Upper lobe of right lung (tissue), 1 donor: ENCODE measurements at places on chromosomes 11 and 22.

DNA sequence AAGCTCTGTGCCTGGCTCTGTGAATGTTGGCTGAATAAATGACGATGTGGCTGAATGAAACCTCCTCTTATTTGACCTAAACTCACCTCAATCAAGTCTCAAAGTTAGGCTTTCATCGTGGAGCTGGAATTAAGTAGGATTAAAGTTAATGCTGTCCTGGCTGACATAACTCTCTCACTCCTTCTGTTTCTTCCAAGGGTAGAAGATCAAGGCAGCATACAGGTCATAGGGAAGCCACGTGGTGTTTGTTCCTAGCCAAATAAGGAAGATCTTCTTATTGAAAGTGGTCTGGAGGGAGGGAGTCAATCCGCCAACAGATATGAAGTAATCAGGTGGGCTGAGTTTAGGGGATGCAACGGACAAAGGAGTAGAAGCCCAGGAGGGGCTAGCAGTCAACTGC, 59.5 kb downstream of the TRIM29 start:
- peaks cover 7% of the 10 kb centered on the region for H3K27me3 ChIP-seq
- H3K27ac ChIP-seq: no peak overlapping the region
- H3K4me3 ChIP-seq: no peak overlapping the region
- DNase-seq: no peak

GRCh38 chr22:20867179-20868024, 8.6 kb downstream of the SNAP29 start:
- no peaks in the 10 kb centered on the region for H3K27me3 ChIP-seq
- no peak for DNase-seq
- H3K4me3 ChIP-seq: no peak overlapping the region
- peak overlapping the region; percentile 80 for H3K27ac ChIP-seq

DNA sequence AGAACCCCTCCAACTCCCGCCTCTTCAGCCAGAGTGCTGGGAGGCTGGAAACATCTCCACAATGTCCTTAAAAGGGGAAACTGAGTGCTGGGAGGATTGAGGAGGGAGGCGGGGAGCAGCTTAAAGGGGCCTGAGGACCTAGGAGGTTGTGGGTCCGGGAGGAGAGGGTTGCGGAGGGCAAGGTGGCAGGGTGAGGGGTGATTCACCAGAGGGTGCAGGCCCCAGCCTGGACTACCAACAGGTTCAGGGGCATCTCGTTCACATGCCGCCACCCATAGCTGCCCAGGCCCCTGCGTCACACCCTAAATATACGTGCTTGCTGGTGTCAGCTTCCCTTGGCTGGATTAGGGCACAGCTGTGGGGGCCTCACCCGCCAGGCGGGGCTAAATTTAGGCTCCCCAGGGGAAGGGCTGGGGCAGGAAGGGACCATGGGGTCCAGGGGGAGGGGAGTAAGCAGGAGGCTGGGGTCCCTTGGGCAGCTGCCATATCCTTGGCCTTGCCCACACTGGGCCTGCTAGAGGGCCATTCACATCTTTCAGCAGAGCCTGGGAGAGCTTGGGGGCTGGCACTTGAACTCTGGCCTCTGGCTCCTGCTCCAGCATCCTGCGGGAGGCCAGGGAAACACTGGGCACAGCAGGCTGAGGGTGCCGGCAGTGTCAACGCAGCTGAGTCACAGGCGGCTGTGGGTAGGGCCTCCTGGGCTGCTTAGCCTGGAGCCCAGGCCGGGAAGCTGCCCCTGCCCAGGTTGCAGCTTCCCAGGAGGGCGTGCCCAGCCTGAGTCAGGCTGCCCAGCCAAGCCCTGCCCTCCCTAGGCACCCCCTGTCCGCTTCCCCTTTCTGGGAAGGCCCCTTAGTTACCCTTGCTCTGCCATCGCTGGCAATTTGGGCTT, 1.3 kb downstream of the EHBP1L1 start:
- peak overlapping the region; percentile 66 for H3K4me3 ChIP-seq
- H3K36me3 ChIP-seq: peaks cover 29% of the 10 kb centered on the region
- H3K27me3 ChIP-seq: no peaks in the 10 kb centered on the region
- peak overlapping the region; percentile 84 for H3K27ac ChIP-seq
- peaks cover 42% of the 10 kb centered on the region for H3K4me1 ChIP-seq

- no peaks in the 10 kb centered on the region for H3K36me3 ChIP-seq
- no peaks in the 10 kb centered on the region for H3K27me3 ChIP-seq
- no peak for DNase-seq
- no peak overlapping the region for H3K27ac ChIP-seq
- H3K4me3 ChIP-seq: no peak overlapping the region
Observed at GRCh38 chr11:19281041-19281440, 40.3 kb upstream of the E2F8 start.

DNA sequence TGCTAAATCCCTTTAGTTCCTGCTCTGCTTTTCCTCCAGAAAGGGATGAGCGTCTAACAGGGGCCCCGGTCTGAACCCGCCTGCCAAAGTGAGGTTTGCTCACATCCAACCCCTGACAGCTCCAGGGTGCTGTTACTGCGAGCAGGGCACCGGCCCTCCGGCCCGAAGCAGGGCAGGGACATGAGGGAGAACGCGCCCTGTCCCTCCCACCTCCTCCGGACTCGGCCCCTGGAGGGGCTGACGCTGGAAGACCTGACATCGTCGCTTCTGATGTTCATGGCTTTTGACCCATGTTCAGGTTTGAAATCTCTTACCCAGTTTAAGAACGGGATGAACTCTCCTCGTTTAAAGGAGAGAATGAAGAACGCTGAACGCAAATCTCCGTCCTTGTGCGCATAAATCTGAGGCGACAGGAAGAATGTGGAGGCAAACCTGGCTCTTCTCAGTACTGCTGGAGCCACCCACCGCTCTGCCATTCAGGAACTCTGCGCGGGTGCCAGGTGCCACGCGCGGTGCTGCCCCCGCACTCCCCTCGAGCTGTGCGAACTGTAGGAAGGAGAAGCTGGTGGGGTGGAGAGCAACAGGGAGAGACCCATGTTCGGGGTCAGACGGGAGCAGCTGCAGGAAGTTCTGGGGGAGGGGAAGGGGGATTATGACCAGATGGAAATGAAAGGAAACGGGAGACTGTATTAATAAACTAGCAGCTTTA, 826 bp upstream of the EEF1G start:
- peak; percentile 74 for DNase-seq
- H3K36me3 ChIP-seq: peaks cover 59% of the 10 kb centered on the region
- peaks cover 32% of the 10 kb centered on the region for H3K4me1 ChIP-seq
- peak overlapping the region; percentile 92 for H3K27ac ChIP-seq
